Inflammatory macrophage (primary cell): ENCODE measurements at places on chromosomes 3 and 15.
A peak's percentile ranks its signal among the peaks of the same experiment; 100 is the strongest.

DNA sequence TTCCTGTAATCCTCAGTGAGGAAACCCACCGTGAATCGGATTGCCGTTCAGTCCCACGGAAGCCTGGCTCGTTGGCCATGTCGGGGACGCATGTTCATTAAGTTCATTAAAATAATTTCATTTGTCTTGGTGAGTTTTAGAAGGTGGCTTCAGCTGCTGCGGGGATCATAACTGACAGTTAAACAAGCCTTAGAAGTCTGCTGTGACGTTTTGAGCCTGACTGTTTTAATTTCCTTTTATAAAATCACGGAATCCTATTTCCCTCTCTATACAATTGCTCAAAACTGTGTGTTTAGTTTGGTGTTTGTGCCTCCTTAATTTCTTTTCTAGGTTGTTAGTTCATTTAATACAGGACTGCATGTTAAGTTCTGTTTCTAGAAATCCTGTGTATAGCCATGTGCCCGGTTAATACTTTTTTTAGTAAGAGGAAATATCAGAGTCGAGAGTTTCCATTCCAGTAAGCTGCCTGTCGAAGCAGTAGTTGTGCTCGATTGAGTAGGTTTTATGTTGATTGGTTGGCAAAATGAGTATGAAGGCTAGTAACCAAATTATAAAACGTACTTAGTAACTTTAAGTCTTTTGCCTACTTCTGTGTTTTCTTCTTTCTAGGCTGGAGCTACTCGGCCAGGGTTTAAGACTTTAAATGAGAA lies 705 bp downstream of the NIPA2 start:
- peak; percentile 7 for DNase-seq

GRCh38 chr3:31533169-31534064 lies 692 bp downstream of the STT3B start:
- peak; percentile 33 for DNase-seq

GRCh38 chr3:129429080-129429451 lies 630 bp upstream of the EFCAB12 start:
- no peak for DNase-seq

GRCh38 chr3:112814266-112814665 lies 32.4 kb downstream of the CD200R1L start:
- DNase-seq: peak; percentile 56

DNA sequence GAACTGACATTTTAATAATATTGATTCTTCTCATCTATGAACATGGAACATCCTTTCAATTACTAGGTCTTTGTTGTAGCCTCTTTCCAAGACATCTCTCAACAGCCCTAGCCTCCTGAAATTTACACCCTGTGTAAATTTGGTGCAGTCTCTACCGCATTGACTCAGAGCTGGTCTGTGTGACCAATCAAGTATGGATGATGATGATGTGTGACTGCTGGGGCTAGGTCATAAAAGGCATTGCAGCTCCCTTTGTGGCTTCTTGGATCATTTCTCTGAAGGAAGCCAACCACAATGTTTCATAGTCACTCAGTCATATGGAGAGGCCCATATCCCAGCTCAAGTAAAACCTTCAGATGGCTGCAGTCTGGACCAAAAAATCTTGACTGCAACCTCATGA lies 62.1 kb upstream of the FAM3D start:
- no peak for DNase-seq

DNA sequence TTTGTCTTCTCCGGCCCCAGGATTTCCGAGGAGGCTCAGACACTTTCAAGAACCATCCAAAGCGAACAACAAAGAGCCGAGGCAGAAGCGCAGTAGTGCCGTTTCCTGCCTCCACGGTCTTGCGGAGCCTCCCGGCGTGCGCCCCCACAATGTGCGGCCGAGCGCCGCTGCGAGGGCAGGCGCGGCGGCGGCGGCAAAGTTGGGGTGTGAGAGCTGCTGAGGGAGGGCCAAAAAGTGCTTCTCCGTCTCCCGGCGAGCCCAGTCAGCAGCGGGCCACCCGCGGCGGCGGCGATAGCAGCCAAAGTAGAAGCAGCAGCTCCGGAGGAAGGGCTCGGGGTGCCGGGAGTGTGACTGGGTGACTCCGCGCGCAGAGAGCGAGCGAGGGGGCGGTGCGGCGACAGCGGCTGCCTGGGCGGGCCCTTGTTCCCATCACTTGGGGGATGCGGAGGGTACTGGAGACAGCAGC lies 749.1 kb downstream of the ROBO1 start:
- DNase-seq: no peak

- DNase-seq: no peak
These were observed 19.8 kb downstream of the ADAMTS9 start for GRCh38 chr3:64667887-64668581.

GRCh38 chr3:145951441-145951840 lies 209.5 kb downstream of the PLOD2 start:
- DNase-seq: no peak

- DNase-seq: no peak
These were observed 66.6 kb upstream of the TBC1D5 start for GRCh38 chr3:17808994-17809393.

- peak; percentile 62 for DNase-seq
These were observed 44.2 kb downstream of the MGLL start for GRCh38 chr3:127777921-127778656.

DNA sequence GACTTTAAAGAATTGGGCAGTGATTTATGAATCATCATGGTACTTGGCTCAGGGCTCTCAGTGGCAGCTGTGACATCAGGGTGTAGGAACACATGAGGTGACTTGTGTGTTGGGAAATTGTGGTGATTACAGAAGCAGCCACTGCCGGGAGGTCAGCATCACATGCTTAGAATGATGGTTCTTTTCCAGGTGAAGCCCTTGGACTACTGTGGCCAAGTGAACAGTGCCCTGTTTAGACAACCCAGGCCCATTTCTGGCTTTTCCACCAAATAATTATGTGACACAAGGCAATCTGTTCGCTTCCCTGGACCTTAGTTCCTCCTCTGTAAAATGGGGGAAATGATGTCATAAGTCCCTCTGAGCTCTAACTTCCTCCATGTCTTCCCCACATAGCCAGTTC lies 139.7 kb upstream of the ROPN1 start:
- DNase-seq: peak; percentile 62

- peak; percentile 19 for DNase-seq
These were observed 73.9 kb upstream of the CHRNB4 start for GRCh38 chr15:78714890-78715289.

DNA sequence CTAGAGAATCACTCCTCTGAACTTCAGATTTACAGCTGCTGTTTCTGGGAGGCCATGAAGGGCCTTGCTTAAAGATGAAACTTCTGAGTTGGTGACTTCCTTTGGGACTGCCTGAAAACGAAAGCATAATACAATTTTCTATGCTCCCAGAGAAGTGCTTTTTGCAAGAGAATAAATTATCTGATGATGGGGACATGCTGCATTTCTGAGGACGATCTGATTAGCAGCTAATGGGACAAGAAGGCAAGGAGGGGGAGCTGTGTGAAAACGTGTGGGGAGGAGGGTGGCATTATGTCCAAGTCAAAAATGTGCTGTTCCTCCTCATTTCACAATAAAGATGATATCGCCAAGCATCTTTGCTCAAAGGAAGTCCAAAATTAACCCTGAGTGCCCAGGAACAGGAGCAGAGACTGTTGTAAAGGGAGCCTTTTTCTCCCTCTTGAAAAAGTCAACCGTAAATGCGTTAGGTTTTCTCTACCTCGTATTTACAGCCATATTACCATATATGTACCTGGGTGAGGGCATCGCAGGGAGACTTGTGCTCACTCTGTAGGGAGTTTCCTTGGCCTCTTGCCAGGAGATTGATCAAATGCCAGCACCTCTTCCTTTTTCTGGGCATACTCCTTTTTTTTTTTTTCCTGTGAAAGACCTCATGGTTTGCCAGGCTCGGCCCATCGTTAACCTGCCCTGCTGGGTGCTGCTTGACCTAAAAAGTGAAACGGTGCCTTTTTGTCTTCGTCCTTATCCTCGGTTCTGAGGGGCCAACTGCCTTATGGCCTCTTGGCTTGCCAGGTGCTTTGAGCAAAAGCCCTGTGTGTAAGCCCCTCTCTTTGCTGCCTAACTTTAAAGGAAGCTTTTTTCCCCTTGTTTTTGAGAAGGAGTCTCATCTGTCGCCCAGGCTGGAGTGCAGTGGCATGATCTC lies 11.5 kb downstream of the ITPR1 start:
- peak; percentile 20 for DNase-seq

DNA sequence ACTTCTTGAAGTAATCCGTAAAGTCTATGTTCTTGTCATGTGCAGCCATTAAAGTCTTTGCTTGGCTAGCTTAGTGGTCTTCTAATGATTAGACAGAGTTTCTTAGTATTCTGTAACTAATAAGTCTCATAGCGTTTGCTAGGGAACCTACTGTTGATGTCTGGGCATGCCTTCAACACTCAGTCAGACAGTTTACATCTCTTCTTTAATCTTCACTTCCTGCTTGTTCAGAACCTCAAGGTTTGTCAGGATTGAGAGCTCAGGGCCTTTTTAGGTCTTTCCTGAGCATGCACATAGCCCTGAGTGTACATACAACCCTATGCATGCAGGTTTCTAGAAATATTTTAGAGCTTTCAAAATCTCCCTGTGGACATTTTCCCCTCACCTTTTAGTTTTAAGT lies 426.3 kb downstream of the AGBL1 start:
- no peak for DNase-seq

DNA sequence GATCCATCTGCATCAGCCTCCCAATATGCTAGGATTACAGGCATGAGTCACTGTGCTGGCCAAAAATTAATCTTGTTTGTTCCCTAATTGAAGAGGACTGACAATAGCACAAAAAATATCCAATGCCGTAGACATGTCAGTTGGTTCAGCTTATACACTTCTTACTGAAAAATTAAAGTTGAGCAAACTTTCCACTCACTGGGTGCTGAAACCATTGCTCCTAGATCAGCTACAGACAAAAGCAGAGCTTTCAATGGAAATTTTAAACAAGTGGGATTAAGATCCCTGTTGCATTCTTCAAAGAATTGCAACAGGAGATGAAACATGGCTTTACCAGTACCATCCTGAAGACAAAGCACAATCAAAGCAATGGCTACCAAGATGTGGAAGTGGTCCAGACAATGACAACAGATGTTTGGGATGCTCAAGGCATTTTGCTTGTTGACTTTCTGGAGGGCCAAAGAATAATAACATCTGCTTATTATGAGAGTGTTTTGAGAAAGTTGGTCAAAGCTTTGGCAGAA lies 16.0 kb downstream of the ISLR2 start:
- DNase-seq: no peak

DNA sequence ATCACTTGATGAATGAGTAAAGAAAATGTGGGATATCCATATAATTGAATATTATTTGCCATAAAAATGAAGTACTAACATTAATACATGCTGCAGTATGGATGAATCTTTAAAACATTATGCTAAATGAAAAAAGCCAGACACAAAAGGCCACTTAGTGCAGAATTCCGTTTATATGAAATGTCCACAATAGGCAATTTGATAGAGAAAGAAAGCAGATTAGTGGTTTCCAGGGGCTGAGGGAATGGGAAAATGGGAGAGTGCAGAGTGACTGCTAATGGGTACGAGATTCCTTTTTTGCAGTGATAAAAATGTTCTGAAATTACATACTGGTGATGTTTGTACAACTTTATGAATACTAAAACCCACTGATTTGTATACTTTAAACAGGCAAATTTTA lies 126.7 kb downstream of the FRMD5 start:
- no peak for DNase-seq

- DNase-seq: no peak
These were observed 3.3 kb downstream of the P2RY14 start for GRCh38 chr3:151275091-151275490.

GRCh38 chr3:113254171-113254947 lies 43.0 kb downstream of the BOC start:
- peak; percentile 45 for DNase-seq

GRCh38 chr15:60389261-60390077 lies 8.3 kb downstream of the ANXA2 start:
- no peak for DNase-seq

DNA sequence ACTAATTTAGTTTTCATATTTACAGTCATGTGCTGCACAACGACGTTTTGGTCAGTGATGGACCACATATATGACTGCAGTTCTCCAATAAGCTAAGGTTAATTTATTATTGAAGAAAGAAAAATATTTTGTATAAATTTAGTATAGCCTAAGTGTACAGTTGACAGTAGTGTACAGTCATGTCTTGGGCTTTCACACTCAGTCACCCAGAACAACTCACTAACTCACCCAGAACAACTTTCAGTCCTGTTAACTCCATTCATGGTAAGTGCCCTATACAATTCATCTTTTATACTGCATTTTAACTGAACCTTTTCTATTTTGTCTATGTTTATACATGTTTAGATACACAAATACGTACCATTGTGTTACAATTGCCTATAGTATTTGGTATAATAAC lies 3.8 kb upstream of the GABRR3 start:
- no peak for DNase-seq

DNA sequence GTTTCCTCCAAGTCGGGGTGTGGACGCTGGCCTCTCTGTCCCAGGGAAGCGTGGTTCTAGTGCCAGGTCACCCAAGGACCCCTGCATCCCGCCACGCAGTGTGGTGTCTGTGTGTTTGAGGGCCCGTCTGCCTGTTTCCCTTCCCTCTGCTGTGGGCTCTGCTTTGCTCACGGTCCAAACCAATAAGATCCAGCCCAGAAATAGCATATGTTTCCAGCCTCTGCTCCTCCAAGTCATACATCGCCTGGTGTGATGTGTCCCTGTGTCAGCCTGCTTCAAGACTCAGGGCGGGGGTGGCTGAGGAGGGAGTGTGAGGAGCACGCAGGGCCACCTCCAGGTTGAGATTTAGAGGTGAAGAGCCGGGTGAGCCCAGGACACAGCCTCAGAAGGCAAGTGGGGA lies 21.9 kb upstream of the RPL29 start:
- no peak for DNase-seq

DNA sequence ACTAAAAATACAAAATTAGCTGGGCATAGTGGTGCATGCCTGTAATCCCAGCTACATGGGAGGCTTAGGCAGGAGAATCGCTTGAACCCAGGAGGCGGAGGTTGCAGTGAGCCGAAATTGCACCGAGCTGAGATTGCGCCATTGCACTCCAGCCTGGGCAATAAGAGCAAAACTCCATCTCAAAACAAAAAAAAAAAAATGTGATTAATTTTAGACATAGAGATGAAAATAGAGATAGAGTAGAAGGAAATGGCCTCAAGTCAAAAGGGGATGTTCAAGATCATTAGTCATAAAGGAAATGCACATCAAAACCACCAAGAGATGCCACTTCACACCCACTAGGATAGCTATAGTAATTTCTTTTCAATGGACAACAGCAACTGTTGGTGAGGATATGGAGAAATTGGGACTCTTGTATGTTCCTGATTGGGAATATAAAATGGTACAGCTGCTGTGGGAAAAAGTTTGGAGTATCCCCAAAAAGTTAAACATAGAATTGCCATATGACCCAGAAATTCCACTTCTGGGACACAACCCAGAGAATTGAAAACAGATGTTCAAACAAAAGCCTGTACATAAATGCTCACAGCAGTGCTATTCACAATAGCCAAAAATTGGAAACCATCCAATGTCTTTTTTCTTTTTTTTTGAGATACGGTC lies 55.4 kb downstream of the ABHD2 start:
- DNase-seq: peak; percentile 83

- no peak for DNase-seq
These were observed 609.8 kb upstream of the BCHE start for GRCh38 chr3:166446986-166447385.

- DNase-seq: no peak
These were observed 322.1 kb downstream of the PYDC2 start for GRCh38 chr3:191783024-191783423.
